Upper lobe of right lung (tissue), 1 donor: ENCODE measurements at places on chromosomes 13 and 19.

GRCh38 chr13:59442944-59443486 is 720.7 kb downstream of the DIAPH3 start:
- DNase-seq = no peak

DNA sequence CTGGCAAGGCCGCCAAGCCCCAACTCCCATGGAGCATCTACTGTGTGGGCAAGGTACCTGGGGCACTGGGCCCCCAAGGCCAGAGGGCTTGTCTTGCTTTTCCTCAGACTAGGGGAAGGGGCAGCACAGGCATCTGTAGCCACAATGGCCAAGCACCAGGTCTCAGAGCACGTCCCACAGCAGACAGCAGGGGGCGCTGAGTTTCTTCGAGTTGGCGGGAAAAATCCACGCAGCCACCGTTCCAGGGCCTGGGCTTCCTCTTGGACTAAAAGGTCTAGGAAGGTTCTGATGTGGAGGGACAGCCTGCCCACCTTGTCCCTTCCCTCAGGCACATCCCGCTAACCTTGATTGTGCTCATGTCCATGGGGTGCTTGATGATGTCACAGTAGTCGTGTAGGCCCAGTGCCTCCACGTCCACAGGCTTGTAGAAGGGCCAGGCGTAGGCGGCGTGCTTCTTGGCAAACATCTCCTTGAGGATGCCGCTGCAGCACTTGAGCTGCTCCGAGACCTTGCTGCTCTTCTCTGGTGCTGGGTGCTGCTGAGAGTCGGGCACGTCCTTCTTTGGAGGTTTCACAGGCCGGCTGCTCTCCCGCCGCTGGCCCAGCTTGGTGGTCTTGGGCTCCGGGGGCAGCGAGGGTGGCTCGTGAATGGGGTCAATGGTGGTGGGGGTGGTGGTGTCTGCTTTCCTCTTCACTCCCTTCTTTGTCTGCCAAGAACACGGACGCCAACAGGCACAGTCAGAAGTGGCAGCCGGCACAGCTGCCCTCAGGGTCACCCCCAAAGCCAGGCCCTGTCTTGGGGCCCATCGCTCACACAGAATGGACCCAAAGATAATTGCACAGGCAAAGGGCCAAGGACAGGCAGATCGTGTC is 32.0 kb upstream of the EPHX3 start:
- peak; percentile 86 for DNase-seq

DNA sequence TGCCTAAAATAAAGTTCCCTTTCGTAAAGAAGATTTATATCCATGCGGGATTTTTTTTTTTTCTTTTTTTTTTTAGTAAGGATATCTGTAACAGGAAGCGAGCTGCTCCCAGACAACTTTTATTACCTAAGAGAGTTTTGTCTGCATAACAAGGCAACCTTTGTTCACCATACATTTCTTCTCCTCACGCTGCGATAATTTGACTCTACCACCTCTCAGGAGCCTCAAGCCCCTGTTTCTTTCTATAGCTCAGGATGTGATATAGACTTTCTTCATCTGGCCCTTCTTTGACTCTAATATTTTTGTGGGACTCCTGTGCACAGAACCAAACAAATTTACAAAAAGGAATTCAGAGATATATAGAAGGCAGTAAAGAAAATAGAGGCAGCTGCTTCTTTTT is 1053.7 kb upstream of the SPRY2 start:
- DNase-seq = no peak

DNA sequence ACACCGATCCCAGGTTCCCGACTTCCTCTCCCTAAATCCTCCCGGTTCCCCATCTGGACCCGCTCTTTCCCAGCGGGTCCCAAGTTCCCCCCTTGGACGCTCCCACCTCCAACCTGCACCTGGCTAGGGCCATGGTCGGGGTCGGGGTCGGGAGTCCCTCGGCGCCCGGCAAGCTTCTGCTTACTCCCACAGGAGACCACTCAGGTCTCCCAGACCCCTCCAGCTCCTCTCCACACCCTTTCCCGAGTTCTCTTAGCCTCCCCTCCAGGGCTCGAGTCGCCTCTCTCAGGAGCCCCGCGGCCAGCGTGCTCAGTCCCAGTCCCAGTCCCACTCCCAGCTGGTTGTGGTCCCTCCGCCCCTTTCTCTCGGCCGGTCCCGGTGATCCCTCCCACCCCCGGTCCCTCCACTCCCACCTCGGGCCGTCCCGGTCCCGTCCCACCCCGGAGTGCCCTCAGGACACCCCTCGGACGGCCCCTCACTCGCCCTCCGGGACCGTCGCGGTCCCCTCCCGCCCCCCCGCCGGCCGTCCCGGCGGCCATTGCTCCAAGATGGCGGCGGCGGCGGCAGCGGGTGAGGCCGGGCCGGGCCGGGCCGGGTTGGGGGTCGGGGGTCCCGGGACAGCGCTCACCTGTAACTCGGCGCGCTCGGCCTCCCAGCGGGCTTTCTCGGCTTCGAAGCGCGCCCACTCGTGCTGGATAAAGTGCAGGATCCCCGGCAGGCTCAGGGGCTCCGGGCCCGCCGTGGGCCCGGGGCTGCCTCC is at the start of gene FKRP:
Gene FKRP, plus strand, starts transcription at position 537 of the 760 bp plus-strand sequence. CDS start 9,394 bp downstream, outside the sequence.
- no peak for DNase-seq
